Activated T-cell treated with anti-CD3 and anti-CD28 coated beads for 48 hours (primary cell): ENCODE measurements at places on chromosomes 5 and 9.
A peak's percentile ranks its signal among the peaks of the same experiment; 100 is the strongest.

DNA sequence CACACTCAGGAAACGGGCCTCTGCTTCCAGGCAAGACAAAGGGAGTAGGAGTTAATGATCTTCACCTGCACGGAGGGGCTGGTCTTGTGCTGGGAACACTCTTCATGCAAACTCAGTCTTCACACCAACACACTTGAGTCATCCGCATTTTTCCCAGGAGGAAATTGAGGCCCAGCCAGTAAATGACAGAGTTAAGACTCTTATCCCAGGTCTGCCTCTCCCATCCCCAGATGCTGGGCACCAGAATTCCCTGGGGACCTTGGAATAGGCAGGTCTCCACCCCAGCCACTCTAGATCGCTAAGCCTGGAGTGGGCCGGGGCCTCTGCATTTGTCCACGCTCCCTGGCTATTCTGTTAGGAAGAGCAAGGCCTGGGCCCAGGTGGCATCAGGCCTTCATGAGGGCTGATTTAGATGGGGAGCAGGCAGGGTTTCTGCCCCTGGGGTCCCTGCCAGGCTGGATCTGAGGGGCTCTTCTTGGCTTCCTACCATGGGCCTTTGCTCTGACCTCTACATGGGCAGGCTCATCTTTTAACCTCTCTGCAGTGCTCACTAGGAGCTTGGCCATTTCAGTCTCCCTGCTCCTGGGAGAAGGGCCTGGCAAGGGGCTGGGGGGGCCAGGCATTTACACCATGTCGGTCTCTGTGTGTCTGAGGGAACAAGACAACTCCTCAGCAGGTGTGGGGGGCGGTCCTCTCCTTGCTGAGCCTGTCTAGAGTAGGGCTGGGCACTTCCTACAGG is 77.3 kb downstream of the AMBP start:
- no peak for DNase-seq

- DNase-seq = peak; percentile 85
Measured at GRCh38 chr5:137888863-137889759, at the start of gene PKD2L2. TSS of gene PKD2L2 (plus strand) at chr5:137889457. CDS start at chr5:137889492, 35 bp downstream.

- DNase-seq = no peak
Measured at GRCh38 chr5:154778534-154778933, 23.4 kb downstream of the LARP1 start.

DNA sequence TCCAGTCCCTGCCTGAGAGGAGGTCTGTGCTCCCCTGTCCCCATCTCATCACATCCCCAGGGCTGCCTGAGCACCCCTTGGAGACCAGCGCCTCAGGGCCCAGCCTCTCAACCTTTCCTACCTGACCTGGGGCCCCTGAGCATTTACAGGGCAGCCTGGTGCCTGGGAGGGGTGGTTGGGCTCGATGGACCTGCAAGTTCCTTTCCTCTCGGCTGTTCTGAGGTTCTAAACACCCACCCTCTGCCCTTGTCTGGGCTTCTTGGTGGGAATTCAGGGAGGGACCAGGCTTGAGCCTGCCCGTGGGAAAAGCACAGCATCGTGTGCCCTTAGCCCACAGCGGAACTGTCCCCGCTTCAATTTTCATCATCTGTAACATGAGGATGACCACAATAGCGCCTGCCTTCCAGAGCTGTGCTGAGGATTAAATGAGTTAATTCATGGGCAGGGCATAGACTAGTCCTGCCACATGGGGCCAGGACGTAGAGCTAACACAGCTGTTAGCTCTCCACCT is 91.0 kb upstream of the SH3PXD2B start:
- DNase-seq = no peak

- no peak for DNase-seq
Measured at GRCh38 chr9:131402738-131403492, 9.0 kb downstream of the PRRC2B start.

DNA sequence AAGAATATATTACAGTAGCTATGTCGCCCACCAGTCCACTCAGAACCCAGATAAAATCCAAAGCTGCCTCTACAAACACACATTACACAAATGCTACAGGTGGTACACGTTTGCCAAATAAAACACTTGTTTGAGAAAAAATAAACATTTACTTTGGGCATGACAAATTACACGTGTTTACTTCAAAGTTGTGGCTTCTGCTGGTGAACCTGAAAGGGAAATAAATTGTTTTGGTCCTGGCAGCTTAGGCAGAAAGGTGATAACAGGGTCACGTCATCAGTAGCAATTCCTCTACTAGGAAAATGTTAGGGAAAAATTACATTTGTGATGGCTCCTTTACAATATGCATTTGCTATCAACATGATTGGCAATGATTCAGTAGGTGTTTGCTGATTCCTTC is 497.3 kb upstream of the WWC1 start:
- DNase-seq = no peak

DNA sequence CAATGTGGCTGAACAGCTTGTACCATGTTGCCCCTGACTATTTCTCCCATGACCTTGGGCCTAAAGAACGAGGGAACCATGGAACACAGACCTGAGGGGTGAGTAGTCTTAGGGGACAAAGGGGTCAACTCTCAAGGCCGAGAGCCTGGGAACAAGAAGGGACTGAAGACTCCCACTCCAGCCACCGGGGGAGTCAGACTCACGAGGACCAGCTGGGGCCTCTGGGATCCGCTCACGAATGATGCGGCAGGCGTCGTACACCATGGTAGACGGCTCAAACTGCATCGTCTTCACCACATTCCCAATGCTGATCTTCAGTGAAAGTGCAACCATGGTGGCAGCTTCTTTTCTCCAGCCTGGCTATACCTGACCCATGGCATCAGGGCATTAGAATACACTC is 6.6 kb downstream of the TLN1 start:
- DNase-seq = no peak

DNA sequence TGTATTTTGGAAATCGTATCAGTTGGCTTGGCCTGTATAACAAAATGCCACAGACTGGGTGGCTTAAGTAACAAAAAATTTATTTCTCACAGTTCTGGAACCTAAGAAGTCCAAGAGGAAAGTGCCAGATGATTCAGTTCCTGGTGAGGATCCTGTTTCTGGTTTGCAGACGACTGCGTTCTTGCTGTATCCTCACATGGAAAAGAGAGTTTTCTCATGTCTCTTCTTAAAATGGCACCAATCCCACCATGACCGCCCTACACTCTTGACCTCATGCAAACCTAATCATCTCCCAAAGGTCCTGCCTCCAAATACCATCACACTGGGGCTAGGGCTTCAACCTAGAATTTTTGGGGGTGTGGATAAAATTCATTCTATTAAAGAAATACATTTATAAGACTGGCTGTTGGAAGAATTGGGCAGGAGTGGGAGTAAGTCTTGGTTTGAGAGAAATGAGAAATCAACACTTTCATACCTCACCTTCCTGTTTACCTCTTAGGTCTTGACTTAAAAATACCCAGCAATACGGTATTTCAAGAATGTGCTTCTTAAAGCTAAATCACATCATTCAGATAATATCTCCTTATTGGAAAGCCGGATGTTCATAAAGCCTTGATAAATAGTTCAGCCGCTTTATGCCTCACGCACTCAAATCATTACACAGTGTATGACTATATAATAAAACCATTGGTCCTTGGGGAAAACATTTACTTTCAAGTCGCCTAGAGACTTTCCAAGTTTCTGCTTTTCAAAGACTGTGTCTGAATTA is 28.7 kb downstream of the PTTG1 start:
- DNase-seq = no peak

GRCh38 chr5:41637424-41637823 is 127.0 kb upstream of the PLCXD3 start:
- no peak for DNase-seq

- no peak for DNase-seq
Measured at GRCh38 chr5:97338729-97339128, 155.7 kb upstream of the RIOK2 start.

DNA sequence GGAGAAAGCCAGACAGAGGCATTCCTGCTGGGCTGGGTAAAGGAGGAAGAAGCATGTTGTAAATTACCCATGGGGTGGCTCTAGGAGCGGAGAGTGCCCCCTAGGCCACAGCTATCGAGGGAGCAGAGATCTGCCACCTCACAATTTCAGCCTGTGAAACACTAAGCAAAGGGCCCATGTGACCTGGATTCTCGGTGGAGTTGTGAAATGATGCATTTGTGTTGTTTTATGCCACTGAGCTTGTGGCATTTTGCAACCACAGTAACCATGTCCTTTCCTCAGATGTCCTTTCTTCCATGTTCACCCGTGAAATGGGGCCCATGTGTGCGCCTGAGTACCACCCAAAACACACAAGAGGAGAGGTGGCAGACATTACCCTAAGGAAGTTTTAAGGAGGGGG is 159.3 kb downstream of the SYK start:
- DNase-seq = no peak

DNA sequence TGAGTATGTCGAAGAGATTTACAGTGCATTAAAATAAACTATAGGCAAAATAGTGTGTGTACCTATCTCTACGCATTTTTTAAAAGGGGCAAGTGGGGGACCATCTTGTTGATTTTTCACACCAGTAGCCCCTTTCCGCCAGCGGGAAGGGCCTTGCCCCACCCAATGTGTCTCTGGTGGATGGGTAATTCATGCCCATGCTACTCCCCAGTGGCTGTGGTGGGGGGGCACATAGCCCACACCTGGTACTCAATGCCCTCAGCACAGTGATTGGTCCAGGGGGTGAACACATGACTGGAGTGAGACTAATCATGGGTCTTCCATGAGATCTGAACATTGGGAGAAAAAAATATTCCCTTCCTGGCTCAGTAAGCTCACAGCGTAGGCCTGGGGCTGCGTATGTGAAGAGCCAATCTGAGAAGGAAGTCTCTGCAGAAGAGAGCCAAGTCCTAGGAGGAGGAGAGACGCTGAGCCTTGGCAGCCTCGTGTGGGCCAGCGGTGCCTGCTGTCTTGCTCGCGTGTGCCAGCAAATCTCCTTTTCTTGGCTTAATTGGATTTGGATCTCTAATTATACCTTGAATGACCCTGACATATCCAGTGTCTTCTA is 103.4 kb downstream of the ADAMTS2 start:
- DNase-seq = no peak

DNA sequence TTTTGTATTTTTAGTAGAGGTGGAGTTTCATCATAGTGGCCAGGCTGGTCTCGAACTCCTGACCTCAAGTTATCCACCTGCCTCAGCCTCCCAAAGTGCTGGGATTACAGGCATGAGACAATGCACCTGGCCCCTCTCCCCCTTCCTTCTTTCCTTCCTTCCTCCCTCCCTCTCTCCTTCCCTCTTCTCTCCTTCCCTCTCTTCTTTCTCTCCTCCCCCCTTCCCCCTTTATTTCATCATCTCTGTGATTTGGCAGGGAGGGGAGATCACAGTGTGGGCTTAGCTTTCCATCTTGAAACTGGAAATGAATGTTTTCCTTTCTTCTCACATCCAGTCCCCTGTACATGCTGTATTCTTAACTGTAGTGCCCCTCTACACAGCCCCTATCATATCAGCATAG is 12.7 kb downstream of the RHOBTB3 start:
- no peak for DNase-seq

DNA sequence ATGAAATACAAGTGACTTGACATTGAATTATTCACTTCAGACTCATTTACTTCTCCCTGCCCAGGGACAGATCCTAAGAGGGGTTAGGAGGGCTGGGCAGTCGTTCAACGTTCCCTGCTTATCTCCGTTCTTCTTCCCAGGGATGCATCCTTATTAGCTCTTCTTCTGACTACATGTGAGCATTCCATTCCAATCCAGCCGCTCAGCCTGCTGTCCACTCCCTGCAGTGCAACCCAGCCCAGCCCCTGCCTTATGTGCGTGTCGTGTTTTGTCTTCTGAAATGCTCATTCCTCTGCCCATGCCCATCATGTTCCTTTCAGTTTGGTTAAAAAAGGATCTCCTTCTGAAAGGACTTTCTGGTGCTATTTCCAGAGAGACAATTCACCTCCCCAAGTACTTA is 64.7 kb upstream of the PALM2AKAP2 start:
- DNase-seq = no peak

- peak; percentile 58 for DNase-seq
Measured at GRCh38 chr5:79962575-79963222, 28.4 kb downstream of the MTX3 start.

DNA sequence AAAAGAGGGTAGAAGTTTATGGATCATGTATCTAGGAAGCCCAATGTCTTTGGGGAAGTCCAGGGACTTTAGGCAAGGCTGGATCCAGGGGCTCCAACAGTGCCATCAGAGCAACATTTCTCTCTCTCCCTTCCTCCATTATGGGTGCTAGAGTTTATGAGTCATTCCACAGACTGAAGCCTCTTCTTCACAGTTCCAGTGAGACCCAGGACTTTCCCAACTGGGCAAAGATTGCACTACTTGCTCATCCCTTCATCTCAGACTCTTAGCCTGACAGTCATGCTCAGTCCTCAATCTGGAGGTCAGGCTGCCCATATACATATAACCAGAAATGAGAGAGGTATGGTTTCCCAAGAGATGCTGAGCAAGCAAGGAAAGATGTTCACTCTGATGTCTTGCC is 110.7 kb downstream of the FEM1C start:
- DNase-seq = no peak

DNA sequence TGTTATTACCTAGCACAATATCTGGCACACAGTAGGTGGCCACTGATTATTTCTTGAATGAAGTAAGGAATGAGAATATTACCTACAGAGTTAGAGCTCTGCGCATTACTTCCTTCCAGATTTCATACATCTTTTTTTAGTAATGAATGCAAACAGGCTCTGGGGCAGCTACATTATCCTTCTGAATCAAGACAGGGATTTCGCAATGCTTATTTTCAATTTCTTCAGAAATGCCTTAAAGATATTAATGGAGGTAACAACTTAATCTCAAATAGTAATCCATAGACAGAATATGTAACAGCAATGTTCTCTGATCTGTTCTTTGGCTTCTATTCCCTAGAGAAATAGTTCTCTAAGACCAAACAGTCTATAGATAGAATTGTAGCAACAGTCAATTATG is 32.6 kb downstream of the CDKN2A start:
- DNase-seq = no peak

DNA sequence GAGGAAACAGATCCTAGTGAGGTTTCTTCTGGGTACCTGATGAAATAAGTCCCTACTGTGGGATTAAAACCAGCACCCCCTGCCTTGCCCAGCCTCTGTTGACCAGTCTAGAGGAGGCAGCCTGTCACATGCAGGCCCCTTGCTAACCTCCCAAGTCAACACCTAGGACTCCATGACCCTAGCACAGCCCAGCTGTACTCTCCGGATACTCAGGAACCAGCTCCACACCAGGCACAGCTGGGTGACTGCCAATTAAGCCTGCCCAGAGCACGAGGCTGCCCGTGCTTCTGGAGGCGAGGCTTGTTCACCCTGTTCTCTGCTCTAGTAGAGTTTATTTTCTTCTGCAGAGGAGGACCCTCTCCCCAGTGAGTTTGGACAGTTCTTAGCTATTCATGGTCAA is 92.5 kb downstream of the SNX24 start:
- DNase-seq = no peak

DNA sequence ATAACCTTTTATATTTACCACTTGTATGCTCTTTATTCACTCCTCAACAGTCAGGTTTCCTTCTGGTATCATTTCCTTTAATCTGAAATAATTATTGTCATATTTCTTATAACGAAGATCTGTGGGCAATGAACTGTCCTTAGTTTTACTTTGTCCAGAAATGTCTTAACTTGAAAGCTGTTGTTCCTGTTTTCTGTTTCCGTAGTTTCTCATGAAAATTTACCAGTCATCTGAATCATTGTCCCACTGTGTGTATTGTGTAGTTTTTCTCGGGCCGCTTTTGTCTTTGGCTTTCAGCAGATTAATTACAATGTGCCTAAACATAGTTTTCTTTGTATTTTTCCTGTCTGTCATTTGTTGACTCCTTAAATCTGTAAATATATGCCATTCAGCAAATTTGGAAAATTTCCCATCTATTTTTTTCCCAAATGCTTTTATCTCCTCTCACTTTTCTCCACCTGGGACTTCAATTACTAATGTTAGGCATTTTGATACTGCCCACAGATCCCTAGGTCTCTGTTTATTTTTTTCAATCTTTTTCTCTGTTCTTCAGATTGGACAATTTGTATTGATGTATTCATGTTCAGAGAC is 74.9 kb downstream of the PDE8B start:
- no peak for DNase-seq
